ELR (cell line): ENCODE measurements at places on chromosomes 13 and 19.

- no peak for DNase-seq
These were observed 18.7 kb upstream of the TINCR start for GRCh38 chr19:5586300-5587070.

GRCh38 chr13:55245005-55245644 lies 1895.6 kb upstream of the PRR20A start:
- no peak for DNase-seq

- no peak for DNase-seq
These were observed at the start of gene KIRREL2 for GRCh38 chr19:35856546-35857149. Gene KIRREL2, plus strand, starts transcription at chr19:35856911. Its CDS starts 209 bp downstream, at chr19:35857120.

- DNase-seq, result no peak
These were observed 3.8 kb downstream of the PLPP2 start for GRCh38 chr19:287381-287871.

DNA sequence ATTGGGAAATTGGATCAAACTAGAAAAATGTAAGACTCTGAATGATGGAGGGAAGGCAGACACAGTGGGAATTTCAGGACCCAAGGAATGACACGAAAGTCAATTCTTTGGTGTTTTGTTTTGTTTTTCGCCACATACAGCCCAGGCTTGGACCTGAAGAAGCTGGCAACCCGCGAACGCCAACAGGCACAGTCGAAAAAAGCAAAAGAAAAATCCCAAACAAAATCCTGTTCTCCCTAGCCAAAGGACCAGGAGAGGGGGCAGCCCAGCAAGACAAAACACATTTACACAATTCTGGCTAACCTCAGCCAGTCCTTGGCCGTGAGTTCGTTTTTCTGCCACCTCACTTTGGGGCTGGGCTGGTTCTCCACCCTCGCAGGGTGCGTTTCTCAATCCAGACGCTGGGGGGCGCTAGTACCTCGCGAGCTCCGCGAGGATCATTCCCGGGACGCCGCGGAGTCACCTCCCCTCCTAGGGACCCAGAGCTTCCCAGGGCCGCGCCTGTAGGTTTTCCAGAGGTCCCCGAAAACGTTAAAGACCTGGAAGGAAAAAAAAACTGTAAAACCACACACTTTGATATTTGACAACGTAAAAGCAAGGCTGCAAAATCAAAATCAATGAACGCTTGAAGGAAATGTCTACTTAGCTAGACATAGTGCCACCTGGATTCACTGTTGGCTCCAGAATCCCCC lies 34.9 kb upstream of the TPM4 start:
- peak; percentile 78 for DNase-seq

DNA sequence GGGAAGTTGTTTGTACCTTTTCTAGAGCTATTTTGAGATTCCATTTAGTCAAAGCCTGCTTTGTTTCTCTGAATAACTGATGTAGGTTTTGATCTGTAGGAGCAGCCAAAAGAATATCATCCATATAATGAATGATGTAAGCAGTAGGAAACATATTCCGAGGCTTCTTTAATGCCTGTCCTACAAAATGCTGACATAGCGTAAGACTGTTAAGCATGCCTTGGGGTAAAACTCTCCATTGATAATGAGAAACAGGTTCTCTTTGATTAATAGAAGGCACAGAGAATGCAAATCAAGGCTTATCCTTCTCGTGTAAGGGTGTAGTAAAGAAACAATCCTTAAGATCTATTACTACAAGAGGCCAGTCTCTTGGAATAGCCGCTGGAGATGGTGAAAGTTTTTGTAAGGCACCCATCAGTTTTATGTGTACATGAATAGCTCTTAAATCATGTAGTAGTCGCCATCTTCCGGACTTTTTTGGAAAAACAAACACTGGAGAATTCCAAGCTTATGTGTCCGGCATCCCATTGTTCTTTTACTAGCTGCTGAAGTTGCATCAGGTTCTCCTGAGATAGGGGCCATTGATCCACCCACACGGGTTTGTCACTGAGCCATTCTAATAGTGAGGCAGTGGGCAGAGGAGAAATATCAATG lies 13.5 kb downstream of the FPR3 start:
- peak; percentile 73 for DNase-seq

GRCh38 chr13:38872693-38873092 lies 117.9 kb downstream of the STOML3 start:
- peak; percentile 50 for DNase-seq

DNA sequence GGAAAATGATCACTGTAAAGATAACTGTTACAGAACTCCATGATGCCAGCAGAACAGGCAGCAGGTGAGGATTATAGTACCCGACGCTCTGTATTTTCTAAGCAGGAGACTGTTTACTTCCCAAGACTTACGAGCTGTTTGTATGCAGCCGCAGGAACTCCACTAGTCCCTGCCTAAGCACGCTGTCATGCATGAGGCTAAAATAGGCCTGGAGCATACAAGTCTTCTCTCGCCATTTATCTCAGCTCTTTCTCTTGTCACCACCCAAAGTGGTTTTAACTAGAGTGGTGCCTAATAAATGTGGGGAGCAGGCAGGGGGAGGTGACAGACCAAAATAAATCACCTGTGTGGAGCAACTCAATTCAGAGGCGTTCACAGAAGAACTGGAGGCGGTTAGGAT lies 175.8 kb downstream of the TDRD3 start:
- DNase-seq, result no peak

DNA sequence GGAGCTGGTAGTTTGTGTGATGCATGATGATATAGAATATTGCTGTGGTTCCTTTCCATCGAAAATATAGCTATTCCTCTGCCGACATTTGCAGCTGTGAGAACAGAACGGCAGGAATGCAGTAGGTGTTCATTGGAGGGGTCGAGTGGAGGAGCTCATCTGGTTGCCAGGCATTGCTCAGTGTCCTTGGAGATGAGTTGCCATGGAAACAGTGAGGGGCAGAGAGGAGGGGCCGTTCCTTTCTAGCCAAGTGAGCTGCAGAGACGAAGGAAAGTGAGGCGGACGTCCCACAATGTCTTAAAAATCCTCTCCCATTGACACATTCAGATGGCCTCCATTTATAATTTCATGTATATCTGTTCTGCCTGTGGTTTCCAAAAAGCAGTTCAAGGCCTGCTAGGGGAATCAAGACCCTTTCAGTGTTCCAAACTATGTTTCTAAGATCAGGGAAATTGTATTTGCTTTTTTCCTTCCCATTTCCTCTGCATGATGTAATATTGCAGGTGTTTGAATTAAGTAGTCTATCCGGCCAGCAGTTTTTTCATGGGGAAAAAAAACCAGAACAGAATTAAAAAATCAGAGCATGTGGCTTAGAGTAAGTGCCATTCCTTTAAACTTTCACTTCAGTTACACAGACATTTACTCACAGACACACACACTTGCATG lies 41.2 kb upstream of the ZNF835 start:
- no peak for DNase-seq

- DNase-seq, result no peak
These were observed 222.8 kb downstream of the LIG4 start for GRCh38 chr13:107992542-107992941.

GRCh38 chr13:24223341-24224231 lies 63.1 kb downstream of the SPATA13 start:
- no peak for DNase-seq

GRCh38 chr13:20472531-20472930 lies 53.1 kb downstream of the CRYL1 start:
- no peak for DNase-seq

GRCh38 chr19:23436318-23436717 lies 41.0 kb upstream of the ZNF91 start:
- no peak for DNase-seq

- DNase-seq, result no peak
These were observed 69.0 kb upstream of the C1QTNF9B start for GRCh38 chr13:23966221-23966690.

DNA sequence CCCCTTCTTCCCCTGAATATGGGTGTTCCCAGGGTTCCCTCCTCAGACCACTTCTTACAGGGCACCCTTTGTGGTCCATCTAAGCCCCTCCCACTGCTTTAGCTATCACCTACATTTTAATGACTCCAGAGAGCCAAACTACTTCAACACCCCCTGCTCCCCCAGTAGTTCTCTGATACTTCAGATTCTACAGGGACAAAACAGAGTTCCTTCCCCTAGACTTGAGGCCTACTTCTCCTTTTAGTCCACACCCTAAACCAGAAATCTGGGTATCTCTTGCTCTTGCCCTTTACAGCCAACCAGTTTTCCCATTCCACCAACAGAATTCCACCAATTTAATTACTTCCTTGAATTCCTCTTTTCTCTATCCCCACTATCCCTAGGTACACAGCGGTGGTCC lies 107.2 kb downstream of the KCNRG start:
- no peak for DNase-seq

- DNase-seq, result no peak
These were observed 3.4 kb downstream of the ZNF576 start for GRCh38 chr19:43599635-43600295.

- DNase-seq, result no peak
These were observed 53.4 kb downstream of the TSSK6 start for GRCh38 chr19:19461671-19462622.

- no peak for DNase-seq
These were observed 2771.0 kb upstream of the PCDH20 start for GRCh38 chr13:64186503-64187250.

DNA sequence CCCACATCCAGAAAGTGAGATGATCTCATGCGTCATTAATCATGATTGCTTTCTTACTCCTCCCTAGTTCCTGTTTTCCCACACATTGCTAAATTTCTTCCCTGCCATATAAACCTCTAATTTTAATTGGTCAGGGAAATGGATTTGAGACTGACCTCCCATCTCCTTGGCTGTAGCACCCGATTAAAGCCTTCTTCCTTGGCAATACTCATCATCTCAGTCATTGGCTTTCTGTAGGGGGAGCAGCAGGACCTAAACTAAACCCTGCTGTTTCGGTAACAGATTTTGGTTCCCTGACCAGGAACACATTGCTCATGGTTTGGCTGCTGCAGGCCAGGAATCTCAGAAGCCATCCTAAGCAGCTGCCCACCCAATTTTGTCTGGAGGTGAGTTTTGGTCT lies 61.7 kb downstream of the SPRYD7 start:
- DNase-seq, result no peak

DNA sequence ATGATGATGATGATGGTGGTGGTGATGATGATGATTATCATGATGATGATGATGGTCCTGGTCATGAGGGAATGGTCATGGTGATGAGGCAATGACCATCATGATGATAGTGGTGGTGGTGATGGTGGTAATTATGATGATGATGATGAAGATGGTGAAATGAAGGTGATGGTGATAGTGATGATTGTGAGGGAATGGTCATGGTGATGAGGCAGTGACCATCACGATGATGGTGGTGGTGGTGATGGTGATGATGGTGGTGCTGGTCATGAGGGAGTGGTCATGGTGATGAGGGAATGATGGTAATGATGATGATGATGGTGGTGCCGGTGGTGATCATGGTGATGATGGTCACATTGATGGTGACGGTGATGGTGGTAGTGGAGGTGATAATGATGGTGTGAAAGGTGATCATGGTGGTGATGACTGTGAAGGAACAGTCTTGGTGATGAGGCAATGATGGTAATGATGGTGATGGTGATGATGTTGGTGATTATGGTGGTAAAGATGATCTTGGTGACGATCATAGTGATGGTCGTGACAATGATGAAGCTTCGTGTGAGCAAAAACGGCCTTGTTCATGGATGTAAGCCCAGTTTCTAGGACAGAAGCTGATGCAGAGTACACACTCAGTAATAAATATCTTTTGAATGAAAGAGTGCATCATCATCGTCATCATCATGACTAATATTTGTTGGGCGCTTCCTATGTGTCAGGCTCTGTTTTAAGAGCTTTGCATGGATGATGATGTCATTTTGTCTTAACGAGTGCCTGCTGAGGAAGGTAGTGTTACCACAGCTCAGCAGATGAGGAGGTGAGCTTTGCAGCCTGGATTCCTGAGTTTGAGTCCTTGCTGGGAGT lies 17.3 kb downstream of the SBK2 start:
- DNase-seq, result peak; percentile 94

- DNase-seq, result peak; percentile 67
These were observed 13.7 kb downstream of the WBP4 start for GRCh38 chr13:41075034-41075433.

GRCh38 chr13:95385798-95386197 lies 84.5 kb upstream of the ABCC4 start:
- DNase-seq, result peak; percentile 17

GRCh38 chr19:39403331-39404312 lies 3.0 kb upstream of the ZFP36 start:
- peak; percentile 97 for DNase-seq

- DNase-seq, result no peak
These were observed 162.1 kb downstream of the PDS5B start for GRCh38 chr13:32748305-32748704.

- peak; percentile 69 for DNase-seq
These were observed 142.0 kb downstream of the ZNF737 start for GRCh38 chr19:20423381-20424197.

DNA sequence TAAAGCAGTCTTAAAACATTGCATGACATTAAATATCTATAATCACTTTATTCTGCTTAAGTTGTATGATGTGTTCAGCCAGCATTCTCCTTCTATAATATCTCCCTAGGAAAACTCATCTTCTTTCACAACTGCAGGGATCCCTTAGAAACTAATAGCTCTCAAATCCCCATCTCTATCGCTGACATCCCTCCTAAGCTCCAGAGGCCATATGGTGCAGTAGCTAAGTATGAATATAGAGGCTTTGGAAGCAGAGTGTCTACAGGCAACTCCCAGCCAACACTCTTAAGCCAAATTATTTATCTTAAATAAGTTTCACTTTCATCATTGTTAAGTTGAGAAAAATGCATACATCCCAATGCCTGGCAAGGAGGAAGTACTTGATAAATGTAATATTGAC lies 349.5 kb upstream of the MIR17HG start:
- DNase-seq, result no peak

DNA sequence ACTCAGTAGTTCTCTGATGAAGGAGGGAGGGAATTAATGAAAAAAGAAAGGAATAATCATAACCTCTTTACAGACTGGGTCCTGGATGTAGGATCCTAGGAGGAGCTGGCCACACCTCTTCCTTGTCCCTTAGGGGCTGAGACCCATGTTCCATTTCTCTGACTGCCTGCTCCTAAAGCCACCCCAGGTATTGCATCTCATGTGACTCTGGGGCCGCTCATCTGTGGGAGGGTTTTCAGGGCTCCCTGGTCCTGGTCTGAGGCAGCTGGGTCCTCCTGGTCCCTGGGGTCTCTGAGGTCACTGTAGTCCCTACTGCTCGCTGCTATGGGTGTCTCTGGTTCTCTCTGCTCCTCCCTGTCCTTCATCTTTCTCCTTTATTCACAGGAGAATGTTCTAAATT lies 2.9 kb downstream of the CEACAM21 start:
- no peak for DNase-seq

- DNase-seq, result peak; percentile 35
These were observed 21.9 kb downstream of the ZSWIM4 start for GRCh38 chr19:13817018-13817614.

DNA sequence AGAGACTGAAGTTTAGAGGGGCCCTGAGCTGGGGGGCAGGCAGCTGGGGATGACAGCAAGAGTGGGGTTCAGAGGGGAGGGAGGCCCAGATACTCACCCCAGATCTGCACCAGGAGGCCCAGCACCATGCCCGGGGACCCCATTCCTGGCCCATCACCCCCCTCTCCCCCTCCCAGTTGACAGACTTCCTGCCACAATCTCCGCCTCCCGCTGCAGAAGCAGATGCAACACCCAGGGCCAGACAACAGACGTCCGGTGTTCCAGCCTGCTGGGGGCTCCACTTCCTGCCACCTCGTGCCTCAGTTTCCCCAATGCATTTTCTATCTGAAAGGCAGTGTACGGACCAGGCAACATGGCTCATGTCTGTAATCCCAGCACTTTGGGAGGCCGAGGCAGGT lies at the start of gene TMIGD2:
Gene TMIGD2, minus strand, starts transcription at position 147 of the 398 bp plus-strand sequence. Its CDS starts 4 bp downstream, at position 143.
- no peak for DNase-seq

GRCh38 chr13:41203810-41204209 lies 9.4 kb upstream of the KBTBD7 start:
- no peak for DNase-seq
